ENCODE measurements at places on chromosomes 4 and X.

- peak; percentile 10 for DNase-seq
These were observed 390.3 kb downstream of the SH2D1A start for GRCh38 chrX:124736553-124737270.

DNA sequence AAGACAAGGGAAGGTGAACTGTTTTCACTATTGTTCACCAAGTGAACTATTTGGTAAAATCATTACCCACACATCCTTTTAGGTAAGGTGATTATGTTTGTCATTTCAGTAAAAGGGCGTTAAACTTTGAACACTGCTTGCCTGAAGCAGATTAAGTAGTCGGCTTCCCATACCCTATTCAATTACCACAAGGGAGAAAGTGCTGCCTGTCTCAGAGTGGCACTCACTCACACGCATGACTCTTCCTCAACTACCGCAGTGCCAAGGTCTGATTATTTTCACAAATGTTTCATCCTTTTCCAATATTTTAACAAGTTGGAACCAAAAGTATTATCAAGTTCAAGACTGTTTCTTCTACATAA, 11.0 kb downstream of the VEGFC start:
- DNase-seq = no peak

DNA sequence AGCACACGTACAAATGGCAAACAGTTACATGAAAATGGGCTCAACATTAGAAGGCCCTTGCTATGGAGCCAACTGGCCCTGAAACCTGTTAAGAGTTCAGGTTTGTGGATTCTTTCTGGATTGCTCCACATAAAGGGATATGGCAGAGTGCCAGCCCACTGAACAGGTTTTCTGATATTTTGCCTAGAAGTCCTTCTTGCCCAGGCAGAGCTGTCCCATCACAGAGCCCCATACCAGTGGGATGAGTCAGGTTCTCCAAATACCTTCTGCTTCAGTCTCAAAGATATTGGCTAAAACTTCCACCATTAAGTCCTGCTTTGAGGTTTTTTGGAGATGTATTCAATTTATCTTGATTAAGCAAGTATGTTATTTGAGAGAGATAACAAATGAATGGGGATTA, 146.8 kb upstream of the IL1RAPL2 start:
- no peak for DNase-seq

GRCh38 chr4:127240764-127241105, 392.0 kb upstream of the INTU start:
- DNase-seq = no peak

GRCh38 chr4:139129206-139129605, 47.8 kb downstream of the ELF2 start:
- no peak for DNase-seq

- DNase-seq = no peak
These were observed 168.8 kb upstream of the HS3ST1 start for GRCh38 chr4:11597506-11597905.

DNA sequence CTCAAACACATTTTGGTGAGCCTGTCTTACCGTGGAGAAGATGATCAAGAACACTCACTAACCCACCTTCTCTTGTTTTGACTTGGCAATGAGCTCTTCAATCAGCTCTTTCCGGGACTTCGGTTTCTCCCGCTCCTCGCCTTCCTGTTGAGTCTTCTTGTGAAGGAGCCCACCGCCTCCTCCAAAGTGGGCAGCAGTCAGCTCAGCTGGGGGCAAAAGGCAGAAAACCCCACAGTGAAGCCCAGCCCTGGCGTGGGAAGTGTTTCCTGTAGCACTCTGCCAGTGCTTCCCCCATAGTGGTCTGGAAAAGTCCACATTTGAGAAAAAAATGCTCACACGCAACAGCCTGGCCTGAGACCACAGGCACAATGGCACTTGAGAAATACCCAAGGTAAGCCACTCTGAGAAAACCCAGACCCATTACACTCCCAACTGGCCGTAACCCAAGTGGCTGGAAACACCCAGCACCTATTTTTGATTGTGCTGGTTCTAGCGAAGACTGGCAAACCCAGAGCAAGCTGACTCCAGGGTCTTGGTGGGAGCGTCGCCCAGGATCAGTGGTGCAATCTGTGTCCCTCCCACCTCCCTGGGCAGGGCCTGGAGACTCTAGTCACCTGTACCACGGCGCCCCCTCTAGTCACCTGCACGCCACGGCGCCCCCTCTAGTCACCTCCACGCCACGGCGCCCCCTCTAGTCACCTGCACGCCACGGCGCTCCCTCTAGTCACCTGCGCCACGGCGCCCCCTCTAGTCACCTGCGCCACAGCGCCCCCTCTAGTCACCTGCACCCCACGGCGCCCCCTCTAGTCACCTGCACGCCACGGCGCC, 8.6 kb downstream of the NOP14 start:
- no peak for DNase-seq

DNA sequence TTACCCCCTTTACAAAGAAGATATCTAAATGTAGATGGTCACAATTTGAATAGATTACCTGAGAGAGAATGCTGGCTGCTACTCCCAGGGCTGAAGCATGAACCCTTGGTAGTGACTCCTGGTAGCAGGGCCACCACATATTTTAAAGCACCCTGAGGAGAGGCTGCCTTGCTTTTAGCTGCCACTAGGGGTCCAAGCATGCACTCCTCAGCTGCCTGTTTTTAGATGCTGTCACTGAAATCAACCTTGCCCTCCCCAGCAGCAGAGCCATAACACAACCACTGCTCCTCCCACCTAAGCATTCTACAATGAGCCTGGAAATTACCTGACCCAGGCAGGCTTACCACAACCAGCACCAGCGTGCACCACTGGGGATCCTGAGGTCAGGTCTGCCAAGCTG, 850.9 kb downstream of the FAM133A start:
- no peak for DNase-seq

- no peak for DNase-seq
These were observed 339.7 kb upstream of the HS3ST1 start for GRCh38 chr4:11768251-11768972.

GRCh38 chr4:7805533-7806337, 133.9 kb downstream of the AFAP1 start:
- DNase-seq = no peak

GRCh38 chrX:120769576-120770341, 105.9 kb downstream of the CT47B1 start:
- DNase-seq = no peak

- no peak for DNase-seq
These were observed 72.6 kb upstream of the SPRY1 start for GRCh38 chr4:123323998-123324397.

DNA sequence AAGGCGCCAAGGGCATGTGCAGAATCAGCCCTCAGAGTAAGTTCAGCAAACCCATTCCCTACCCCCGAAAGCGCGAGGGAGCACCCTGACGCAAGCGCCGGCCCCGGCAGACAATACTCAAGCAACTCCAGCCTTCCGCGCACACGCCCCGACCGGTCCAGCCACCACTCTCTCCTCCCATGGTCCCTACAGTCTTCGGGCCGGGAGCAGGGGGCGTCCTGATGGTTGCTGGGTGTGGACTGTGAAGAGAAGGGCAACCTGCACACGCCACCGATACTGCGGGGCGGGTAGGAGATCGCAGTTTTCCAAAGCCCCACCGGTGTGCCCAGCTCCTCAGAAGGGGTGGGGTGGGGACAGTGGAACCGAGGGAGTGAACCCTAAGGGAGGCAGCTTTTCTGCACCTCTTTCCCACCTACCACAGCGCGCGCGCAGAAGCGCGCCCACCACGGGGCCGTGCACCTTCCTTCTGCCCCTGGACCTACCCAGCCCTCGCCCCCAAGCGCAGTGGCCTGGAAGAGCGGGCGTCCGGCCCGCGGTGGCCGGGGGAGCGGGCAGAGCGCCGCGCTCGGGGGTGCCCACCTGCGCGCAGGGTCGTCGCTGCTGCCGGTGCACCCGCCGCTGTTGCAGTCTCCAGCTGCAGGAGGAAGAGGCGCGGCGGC, 650.2 kb upstream of the DIPK2B start:
- peak; percentile 4 for DNase-seq

- DNase-seq = no peak
These were observed 456.2 kb downstream of the FAT4 start for GRCh38 chr4:125770814-125771398.

- no peak for DNase-seq
These were observed 142.3 kb downstream of the PAPSS1 start for GRCh38 chr4:107577743-107578142.

- no peak for DNase-seq
These were observed 6.8 kb upstream of the MND1 start for GRCh38 chr4:153337686-153338085.

DNA sequence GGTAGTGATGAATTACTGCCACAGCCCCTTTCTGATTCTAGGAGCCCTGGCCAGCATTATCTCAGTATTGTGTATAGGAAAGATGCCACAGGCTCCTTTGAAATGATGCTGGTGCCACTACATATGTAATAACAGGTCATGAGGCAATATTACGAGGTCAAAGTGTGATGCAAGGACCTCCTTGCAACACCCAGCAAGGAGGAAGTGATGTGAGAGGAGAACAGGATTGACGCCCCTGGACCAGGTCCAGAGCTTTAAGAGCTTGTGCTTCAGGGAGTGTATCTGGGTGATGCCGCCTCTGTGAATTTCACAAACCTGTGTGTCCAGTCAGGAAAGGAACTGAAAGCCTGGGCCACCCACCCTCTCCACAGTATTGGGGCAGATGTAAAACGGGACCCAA, 261.8 kb downstream of the MID1IP1 start:
- DNase-seq = no peak

- no peak for DNase-seq
These were observed 42.4 kb upstream of the SLC2A9 start for GRCh38 chr4:10063544-10064300.

GRCh38 chr4:113869743-113870375, 108.3 kb upstream of the CAMK2D start:
- DNase-seq = no peak
